ENCODE measurements at places on chromosomes 11 and 22.
A peak's percentile ranks its signal among the peaks of the same experiment; 100 is the strongest.

- DNase-seq = peak; percentile 56
Observed at GRCh38 chr11:45082744-45083543, 63.5 kb upstream of the PRDM11 start.

- DNase-seq = no peak
Observed at GRCh38 chr11:64322925-64323260, 5.0 kb downstream of the PRDX5 start.

DNA sequence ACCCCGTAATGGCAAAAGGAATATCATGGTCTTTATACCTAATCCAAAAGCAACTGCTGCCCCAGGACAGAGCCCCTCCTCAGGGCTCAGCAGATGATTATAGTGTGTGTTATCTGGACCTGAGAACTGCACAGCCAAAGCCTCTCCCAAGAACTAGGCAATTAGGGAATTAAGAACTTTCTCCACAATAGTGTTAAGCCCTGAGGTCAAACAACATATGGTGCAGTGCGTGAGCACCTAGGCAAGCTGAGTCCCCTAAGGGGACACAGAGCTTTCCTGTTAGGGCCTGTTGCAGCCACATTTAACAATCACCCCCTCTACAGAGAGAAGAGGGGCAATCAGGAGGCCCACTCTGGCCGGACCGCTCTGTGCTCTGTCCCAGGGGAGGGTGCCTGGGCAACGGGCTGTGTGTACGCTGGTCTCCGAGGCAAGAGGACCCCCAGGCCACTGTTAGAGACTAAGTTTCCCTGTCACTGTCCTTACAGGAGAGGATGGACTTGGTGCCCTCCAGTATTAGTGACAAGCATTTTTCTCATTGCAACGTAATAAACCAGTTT lies 1.4 kb upstream of the KCNJ5 start:
- no peak for DNase-seq

DNA sequence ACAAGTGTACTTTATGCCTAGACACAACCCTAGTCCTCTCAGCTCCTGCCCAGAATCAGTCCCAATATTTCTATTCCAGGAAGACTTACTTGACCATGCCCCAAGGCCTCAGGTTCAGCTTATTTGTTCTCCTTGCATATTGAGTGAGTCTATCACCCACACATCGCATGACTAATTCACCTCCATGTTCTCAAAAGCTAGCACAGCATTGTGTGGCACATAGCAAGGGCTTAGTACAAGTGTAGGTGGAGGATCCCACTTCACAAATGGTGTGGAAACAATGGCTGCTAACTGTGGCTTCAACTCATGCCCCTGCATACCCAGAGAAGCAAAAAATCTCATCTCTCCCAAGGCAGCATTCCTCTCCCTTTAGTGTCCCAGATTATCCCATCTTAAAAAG lies 602.6 kb upstream of the API5 start:
- DNase-seq = no peak

- no peak for DNase-seq
Observed at GRCh38 chr11:19987331-19987801, 172.9 kb downstream of the DBX1 start.

DNA sequence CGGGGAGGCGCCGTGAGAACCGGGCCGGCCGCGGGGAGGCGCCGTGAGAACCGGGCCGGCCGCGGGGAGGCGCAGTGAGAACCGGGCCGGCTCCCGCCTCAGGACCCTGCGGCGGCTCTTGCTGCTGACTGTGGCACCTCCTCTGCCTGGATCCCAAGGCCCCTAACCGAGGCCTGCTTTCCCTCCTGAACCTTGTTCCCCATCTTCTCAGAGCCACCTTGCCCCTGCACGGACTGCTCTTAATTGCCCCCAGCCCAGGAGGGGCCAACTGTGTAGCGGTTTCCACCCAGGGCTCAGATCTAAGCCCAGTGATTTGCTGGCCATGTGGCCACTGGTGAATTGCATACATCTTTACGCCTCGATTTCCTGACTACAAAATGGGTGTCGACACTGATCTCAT lies 112.2 kb upstream of the B3GAT1 start:
- DNase-seq = no peak

- DNase-seq = peak; percentile 81
Observed at GRCh38 chr11:58524232-58525036, 16.5 kb upstream of the OR5B21 start.

DNA sequence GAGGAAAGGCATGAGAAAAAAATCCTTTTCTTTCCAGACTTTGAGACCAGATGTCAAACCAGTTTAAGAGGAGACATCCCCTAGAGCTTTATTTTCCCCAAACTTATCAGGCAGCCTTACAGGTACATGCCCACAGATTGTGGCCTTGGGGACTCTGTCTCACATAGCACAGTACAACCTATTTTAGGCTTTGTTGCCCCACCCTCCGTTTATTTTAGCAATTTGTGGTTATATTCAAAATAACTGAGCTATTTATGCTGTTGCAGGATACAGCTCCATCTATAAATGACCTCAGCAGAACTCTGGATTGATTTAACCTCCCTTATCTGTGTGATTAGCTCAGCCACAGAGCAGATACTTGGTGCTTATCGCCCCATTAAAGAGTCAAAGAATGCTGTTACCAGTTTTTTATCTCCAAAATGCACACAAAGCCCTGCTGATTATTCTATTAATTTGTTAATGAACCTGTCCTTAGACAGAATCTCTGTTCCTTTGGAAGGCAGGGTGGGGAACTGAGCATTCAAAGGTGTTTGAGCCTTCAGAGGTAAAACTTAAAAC lies 525.2 kb downstream of the OPCML start:
- no peak for DNase-seq

- DNase-seq = no peak
Observed at GRCh38 chr22:26905076-26905475, 247.7 kb downstream of the MIAT start.

DNA sequence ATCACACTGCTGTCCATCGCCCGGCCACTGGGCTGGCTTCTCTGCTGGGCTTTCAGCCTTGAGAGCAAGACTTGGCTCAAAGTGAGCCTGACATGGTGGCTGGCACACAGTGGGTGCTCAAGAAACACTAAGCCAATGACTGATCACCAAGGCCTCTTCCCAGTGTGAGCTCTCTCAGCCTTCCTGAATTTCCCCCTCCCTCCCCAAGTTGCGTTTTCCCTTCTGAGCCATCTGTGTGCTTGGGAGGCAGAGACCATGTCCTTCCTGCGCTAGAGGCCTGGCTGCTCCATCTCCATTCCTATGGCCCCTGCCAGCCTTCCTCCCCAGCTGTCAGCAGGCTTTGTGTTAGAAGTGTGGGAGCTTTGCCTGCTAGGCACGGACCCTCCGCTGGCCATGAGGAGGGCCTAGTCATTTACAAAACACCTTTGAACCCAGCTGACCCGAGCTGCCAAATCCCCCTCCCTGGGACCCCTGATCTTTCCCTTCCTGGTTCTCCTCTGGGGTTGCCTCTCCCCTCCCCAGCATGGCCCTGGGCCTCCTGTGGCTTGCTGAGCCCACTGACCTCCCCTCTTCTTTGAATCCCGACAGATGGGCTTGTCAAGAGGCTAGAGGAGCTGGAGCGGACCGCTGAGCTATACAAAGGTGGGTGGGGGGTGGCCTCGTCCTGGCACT lies 13.2 kb downstream of the PICK1 start:
- DNase-seq = no peak

GRCh38 chr22:50686794-50687193 lies 14.2 kb downstream of the SHANK3 start:
- no peak for DNase-seq

- no peak for DNase-seq
Observed at GRCh38 chr11:68343761-68344256, 31.4 kb downstream of the LRP5 start.

- no peak for DNase-seq
Observed at GRCh38 chr22:17861909-17862308, 87.6 kb upstream of the BID start.

- DNase-seq = no peak
Observed at GRCh38 chr11:109237636-109238035, 184.4 kb upstream of the C11orf87 start.
